NCI-H2171 treated with DMSO at 0.1 percent for 48 hours (cell line): ENCODE measurements at places on chromosomes 7 and 10.

DNA sequence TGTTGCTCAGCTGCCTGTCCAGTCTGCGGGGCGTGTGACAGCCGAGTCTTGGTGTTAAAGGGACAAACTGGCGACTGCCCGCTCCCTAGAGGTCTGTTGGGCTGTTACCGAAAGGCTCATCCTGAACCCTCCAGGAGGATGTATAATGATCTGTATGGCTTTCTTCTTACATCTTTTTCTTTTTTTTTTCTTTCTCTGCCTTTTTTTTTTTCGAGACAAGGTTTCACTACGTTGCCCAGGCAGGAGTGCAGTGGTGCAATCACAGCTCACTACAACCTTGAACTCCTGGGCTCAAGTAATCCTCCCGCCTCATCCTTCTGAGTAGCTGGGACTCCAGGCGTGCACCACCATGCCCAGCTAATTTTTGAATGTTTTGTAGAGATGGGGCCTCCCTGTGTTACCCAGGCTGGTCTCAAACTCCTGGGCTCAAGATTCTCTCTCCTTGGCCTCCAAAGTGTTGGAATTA is 857 bp downstream of the INTS15 start:
- DNase-seq, result peak; percentile 54

DNA sequence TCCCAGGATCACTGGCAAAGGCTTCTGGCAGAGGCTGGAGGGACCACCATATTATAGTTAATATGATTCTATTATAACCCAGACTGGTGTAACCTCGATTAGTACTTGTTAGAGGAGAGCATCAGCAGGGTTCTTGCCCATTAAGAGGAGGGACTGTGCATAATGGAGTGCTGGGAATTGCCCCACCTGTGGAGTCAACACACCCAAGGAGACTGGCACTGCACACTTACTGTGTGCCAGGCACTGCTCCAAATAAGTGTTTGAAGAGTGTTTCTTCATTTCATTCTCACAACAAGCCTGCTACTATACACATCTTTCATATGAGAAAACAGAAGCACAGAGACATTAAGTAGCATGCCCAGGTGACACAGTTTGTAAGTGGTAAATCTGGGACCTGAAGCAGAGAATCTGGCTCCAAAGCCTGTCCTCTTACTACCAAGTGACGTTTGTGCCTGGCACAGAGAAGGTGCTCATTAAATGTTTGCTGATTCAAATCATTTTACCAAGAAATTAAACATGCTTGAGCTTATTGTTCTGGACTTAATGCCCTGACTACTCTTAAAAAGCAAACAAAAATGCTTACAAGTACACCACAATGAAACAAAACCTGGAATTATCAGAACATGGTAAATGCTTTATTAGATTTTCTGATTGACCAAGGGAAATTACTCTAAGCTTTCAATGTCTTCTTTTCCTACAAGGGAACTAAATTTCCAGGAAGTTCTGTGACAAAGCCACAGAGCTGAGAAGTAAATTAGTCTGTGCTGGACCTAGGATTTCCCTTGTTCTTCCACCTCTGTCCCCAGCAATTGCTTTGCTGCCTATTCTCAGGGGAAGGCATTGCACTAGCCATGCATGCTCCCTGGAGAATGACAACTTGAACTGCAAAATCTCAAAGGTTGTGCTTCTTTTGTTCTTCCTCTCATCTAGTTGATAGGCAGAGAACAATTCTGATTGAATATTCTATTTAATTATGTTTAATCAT is 809 bp downstream of the SLC13A1 start:
- DNase-seq, result no peak

DNA sequence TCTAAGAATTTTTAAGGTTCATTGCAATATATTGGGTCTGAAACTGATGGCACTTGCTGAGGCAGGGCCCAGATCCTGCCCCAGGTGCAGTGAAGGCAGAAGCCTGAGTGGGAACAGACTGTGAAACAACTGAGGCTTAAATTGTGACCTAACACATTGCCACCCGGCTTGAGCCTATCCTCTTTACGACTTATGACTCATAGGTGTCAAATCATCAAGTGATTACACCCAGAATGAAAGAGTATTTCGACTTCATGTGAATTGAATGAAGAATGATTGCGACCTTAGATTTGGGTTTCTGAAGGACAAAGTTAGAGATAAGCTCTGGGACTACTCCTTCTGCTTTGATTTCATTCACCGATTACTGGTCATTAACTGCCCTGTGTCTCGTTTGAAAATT is 200.9 kb downstream of the CREB5 start:
- DNase-seq, result no peak

DNA sequence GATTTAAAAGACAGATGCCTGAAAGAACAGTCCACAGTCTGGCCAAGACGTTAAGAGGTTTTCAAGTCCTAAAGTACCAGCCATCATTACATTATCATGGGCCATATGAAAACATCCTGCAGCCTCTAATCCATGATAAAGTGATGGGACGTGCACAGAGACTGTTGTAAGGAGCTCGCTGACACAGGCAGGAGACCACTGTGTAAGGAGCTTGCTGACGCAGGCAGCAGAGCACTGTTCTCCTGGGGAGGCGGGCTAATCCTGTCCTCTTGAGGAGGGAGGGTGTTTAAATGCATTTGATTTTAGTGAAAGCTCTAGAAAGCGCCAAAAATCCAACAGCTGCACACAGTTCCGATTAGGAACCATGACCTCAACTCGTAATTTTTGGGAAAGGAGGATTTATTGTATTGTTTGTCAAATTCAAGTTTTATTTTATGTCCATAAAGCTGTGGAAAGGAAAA is 16.9 kb downstream of the SVIL start:
- DNase-seq, result no peak

GRCh38 chr10:104935656-104936055 is 294.6 kb downstream of the SORCS3 start:
- no peak for DNase-seq

- DNase-seq, result no peak
These were observed 1.7 kb downstream of the EGFR start for GRCh38 chr7:55020466-55020871.
